ENCODE measurements at places on chromosomes 2 and 18.

DNA sequence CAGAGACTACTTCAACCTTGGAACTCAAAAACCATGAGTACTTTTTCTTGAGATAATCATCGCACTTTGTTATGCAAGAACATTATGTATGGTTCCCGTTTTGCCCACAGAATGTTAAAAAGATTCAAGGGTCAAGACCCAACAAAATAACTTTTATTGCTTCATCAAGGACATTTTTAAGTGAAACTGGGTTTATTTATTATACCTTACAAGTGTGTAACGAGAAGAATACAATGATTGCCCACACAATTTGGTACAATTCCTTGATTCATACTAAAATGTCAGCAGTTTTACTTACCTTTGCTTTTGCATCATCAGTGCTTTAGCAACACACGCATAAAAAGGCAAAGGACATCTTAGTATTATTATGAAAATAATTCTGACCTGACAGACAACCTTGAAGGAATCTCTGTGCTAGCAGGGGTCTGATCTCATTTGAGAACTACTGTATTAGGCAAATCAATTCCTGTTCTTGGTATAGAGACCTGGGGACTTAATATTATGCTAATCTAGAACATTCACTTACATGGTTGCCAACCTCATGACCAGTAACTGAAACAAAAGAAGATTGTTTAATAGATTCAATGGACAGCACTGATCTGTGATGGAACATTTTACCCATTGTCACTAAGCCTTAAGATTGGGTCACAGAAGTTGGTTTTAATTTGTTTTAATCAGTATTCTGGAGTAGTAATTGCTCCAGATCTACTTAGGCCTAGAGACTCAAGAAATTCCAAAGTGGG is 16.2 kb downstream of the CCDC88A start:
- H3K27me3 ChIP-seq: no peaks in the 10 kb centered on the region
- H3K36me3 ChIP-seq: no peaks in the 10 kb centered on the region
- H3K4me3 ChIP-seq: no peak overlapping the region
- no peak overlapping the region for H3K27ac ChIP-seq
- peaks cover 2% of the 10 kb centered on the region for H3K4me1 ChIP-seq

GRCh38 chr2:152243761-152244640 is 68.4 kb upstream of the STAM2 start:
- no peaks in the 10 kb centered on the region for H3K27me3 ChIP-seq
- no peak overlapping the region for H3K4me3 ChIP-seq
- no peak for DNase-seq
- H3K4me1 ChIP-seq: no peaks in the 10 kb centered on the region
- H3K27ac ChIP-seq: no peak overlapping the region
- H3K36me3 ChIP-seq: no peaks in the 10 kb centered on the region

DNA sequence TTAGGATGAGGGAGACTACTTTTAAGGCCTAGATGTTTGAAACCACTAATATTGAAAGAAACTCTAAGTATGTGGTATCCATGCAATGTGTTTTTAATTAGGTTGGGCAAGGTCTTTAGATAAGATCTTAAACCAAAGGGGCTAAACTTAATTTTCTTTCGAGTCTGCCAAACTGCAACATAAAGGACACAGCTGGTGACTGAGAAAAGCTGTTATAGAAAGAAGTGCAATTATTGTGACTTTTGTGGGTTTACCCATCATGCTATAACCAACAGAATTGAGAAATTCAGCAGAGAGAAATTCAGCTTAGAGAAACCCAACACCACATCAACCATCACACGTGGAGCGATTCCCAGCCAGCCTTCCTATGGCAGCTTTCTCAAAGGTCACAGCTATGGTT is 119.5 kb upstream of the LMAN1 start:
- H3K4me1 ChIP-seq: no peaks in the 10 kb centered on the region
- H3K27me3 ChIP-seq: no peaks in the 10 kb centered on the region
- no peak overlapping the region for H3K4me3 ChIP-seq
- no peak for DNase-seq
- H3K36me3 ChIP-seq: no peaks in the 10 kb centered on the region

- no peaks in the 10 kb centered on the region for H3K27me3 ChIP-seq
- no peaks in the 10 kb centered on the region for H3K36me3 ChIP-seq
- no peak for DNase-seq
- H3K4me1 ChIP-seq: no peaks in the 10 kb centered on the region
These were observed 250.8 kb downstream of the LRRTM1 start for GRCh38 chr2:80053522-80054345.

DNA sequence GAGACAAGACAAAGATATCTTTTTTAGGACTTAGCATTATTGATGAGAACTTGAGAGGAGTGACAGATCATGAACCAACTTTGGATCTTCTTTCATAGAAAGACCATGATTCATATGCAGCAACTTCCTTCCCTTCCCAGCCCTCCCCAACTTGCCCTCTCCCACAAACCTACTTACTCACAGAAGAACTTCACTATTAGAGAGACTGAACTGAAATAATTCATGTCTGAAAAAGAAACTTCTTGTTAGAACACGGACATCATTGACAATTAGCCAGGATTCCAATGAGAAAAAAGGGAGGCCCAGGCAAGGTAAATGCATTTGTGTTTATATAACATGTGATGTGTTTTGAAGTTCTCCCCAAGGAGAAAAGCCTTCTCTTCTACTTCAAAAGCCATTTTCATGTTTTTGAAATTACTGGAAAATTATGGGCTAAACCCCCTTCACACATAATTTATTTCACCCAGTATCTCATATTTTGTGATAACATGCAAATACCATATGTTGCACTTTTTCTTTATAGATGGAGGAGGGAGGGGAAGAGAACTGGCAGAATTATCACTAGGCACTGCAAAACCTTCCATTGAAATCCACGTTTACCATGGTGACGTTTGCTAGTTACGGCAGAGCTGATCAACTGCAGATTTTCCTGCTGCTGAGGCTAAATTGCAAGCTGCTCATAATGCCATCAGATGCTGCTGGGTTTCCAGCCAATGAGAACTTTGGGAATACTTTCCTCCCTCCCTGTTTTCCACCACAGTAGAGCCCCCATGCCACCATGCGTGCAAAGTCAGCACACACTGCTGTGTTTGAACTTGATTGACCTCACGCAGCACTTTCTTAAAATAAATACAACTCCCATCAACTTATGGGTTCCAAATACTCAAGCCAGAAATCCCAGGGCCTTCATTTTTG is 294.7 kb downstream of the MEIS1 start:
- H3K27me3 ChIP-seq: no peaks in the 10 kb centered on the region
- no peak overlapping the region for H3K27ac ChIP-seq
- no peaks in the 10 kb centered on the region for H3K4me1 ChIP-seq
- no peaks in the 10 kb centered on the region for H3K36me3 ChIP-seq
- DNase-seq: no peak

DNA sequence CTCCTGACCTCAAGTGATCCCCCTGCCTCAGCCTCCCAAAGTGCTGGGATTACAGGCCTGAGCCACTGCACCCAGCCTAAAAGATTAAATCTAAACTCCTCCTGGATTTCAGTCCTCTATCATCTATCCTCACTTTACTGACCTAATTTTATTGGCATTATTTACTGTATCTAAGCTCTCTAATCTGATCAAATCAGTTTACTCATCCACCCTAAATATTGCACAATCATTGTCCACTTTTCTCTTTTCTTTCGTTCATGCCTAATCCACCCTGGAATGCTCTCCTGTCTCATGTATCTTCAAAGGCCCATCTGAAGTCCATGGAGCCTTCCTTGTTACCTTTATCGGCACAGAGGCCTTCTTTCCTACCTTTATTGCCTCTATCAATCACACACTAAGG is 31.6 kb upstream of the GPR155 start:
- H3K4me3 ChIP-seq: no peak overlapping the region
- no peak overlapping the region for H3K27ac ChIP-seq
- peaks cover 2% of the 10 kb centered on the region for H3K27me3 ChIP-seq
- no peak for DNase-seq

DNA sequence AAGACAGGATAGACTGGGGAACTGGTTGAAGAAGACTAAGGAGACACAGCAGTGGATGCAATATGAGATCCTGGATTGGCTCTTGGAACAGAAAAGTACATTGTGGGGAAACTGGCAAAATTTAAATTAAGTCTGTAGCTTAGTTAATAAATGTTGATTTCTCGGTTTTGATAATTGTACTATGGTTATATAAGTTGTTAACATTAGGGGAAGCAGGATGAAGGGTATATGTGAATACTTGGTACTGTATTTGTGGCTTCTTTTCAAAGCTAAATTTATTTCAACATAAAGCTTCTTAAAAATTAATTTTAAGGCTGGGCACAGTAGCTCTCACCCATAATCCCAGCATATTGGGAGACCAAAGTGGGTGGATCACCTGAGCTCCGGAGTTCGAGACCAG is 103.8 kb downstream of the TMEM17 start:
- no peak for DNase-seq
- peaks cover 8% of the 10 kb centered on the region for H3K4me1 ChIP-seq
- no peak overlapping the region for H3K27ac ChIP-seq
- no peaks in the 10 kb centered on the region for H3K36me3 ChIP-seq
- no peak overlapping the region for H3K4me3 ChIP-seq

GRCh38 chr2:17106418-17106817 is 411.8 kb downstream of the RAD51AP2 start:
- H3K36me3 ChIP-seq: no peaks in the 10 kb centered on the region
- peaks cover 6% of the 10 kb centered on the region for H3K4me1 ChIP-seq
- no peaks in the 10 kb centered on the region for H3K27me3 ChIP-seq

GRCh38 chr2:234674781-234675201 is 177.9 kb upstream of the ARL4C start:
- no peak overlapping the region for H3K4me3 ChIP-seq
- H3K4me1 ChIP-seq: no peaks in the 10 kb centered on the region
- H3K27me3 ChIP-seq: no peaks in the 10 kb centered on the region
- no peak for DNase-seq
- no peak overlapping the region for H3K27ac ChIP-seq
- H3K36me3 ChIP-seq: no peaks in the 10 kb centered on the region

- no peaks in the 10 kb centered on the region for H3K36me3 ChIP-seq
- DNase-seq: no peak
- no peaks in the 10 kb centered on the region for H3K4me1 ChIP-seq
- H3K27ac ChIP-seq: no peak overlapping the region
These were observed 65.7 kb downstream of the CAPN13 start for GRCh38 chr2:30741576-30741975.

Measured in GM12878 (cell line).